M059J (cell line): ENCODE measurements at places on chromosomes 1 and 21. TPM values are rescaled to one million over a fixed set of nuclear protein-coding genes. Genes with fewer than 3 reads are reported as not detected.
A peak's percentile ranks its signal among the peaks of the same experiment; 100 is the strongest.

DNA sequence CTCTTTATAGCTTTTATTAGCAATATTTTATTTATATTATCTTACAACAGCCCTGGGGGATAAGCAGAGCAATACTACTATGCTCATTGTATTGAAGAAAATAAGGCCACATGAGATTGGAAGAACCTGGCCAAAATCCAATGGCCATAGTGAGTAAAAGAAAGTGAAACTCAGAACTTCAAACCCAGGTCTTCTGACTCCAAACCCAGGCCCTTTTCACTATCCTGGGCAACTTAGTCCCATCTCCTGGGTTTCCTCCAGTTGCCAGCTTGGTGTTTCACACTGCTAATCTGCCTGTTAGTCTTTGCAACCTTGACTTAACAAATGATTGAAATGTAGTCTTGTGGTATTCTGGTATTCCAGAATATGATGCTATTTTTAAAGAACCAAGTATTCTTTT is 22.4 kb upstream of the EXO1 start:
- DNase-seq, result peak; percentile 68

DNA sequence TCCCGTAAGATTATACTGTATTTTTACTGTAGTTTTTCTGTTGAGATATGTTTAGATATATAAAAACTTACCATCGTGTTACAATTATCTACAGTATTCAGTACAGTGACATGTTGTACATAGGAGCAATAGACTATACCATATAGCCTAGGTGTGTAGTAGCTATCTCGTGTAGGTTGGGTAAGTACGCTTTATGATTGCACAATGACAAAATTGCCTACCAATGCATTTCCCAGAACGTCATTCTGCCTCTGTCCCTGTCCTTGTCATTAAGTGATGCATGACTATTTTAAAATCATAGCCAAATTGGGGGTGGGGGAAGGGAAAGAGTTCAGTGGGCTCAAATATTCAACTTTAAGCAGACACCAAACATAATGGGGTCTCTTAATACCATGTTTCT is 233.8 kb upstream of the TMEM51 start:
- no peak for DNase-seq

DNA sequence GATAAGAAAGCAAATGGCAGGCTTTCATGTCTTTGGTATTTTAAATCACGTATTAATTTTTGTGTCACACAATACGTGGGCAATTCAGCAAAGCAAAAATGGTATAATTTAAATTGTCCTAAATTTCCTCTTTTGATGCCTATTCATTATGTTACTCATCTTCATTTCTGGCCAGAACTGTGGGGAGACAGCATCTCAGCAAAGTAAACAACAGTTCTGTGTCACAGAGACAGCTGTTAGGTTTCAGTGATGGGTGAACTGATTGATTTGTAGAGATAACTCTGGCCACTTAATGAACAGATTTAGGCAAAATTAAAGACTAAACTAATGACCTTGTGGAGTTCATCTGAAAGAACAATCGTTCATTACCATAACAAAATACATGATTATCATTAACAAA is 49.2 kb downstream of the FH start:
- DNase-seq, result no peak

DNA sequence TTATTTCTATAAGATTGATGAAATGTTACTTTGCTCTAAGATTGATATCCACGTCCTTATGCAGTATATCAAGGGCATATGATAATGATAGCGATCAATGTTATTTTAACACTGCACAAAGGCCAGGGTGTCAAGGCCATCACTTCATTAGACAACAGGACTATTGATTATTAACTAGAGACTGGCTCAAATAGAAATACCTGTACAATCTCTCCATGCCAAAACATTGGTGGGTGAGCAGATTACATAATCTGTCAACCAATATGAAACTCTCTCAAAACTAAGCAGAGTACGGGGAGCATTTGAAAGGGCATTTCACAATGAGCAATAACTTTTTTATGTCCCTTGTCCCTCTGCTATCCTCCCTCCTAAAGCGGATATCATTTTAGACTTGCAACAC is 566.5 kb upstream of the PKN2 start:
- no peak for DNase-seq

DNA sequence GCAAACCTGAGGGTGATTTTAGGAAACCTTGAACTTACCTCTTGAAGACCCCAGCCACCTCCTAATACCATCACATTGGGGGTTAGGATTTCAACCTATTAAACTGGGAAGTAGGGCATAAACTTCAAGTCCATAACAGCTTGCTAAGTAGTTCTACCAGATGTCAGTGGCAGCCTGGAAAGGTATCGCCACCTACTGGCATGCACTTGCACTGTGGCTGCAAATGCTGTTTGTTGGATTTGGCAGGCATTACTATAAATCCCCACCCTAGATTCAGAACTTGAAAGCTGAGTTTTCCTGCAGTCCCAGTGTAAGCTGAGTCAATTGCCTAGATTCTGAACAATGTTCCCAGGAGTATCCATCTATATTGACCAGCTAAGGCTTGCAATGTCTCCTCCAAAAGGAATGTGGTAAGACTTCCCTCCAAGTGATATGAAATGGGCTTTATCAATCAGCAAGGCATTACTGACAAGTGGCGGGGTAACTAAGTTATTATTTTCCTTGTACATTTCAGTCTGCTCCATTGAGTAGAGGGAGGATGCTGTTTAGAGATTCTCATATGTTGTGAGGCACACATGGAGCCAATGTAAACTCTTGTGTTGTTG is 474.5 kb downstream of the PTPRC start:
- peak; percentile 55 for DNase-seq

GRCh38 chr1:107683191-107683657 is 281.8 kb downstream of the VAV3 start:
- peak; percentile 88 for DNase-seq

DNA sequence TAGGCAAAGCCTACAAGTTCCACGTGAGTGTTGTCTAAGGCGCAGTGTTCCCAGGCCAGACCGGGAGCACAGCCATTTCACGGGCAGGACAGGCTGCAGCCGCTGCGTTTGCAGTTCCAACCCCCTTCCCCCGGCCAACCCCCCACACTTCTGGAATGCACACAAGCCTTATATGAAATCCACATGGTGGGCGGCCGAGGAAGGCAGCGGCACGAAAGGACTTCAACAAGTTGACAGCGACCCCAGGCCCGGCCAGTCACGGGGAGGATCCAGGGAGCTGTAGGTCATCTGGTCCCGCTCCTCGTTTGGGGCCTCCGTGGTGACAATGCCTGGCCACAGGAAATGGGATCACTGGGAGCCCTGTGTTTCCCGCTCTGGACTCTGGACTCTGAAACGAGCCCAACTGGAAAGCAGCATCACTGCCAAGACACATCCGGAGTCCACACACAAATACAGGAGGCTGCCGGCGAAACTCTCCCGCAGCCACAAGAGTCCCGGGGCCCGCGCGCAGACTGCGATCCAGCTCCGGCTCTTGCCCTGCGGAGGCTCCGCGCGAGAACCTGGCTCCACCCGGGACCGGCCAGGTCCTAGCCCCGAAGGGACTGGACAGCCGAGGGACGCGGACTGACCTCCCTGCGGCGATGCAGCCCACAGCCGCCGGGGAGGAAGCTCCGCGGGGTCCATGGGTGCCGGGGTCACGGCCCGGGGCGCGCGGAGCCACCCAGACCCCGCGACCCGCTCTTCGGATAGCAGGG is 794 bp downstream of the NID1 start:
- peak; percentile 80 for DNase-seq

- DNase-seq, result no peak
Observed at GRCh38 chr1:183175631-183176030, 10.4 kb upstream of the LAMC2 start.

The KIF17 gene
- 0.59 and 0.86 TPM in 2 replicates for total RNA-seq

The RGS1 gene
- total RNA-seq, result not detected in 2 replicates

The LCE3D gene
- total RNA-seq, result not detected in 2 replicates

The GPR153 gene
- 3.5 and 9.1 TPM in 2 replicates for total RNA-seq

The SPRR2G gene
- total RNA-seq, result not detected in 2 replicates

The LINGO4 gene
- total RNA-seq, result not detected in 2 replicates
